NCI-H1694 treated with DMSO at 0.1 percent for 48 hours (cell line): ENCODE measurements at places on chromosomes 7 and 10.

GRCh38 chr10:109895095-109895818, 28.1 kb downstream of the XPNPEP1 start:
- DNase-seq = no peak

DNA sequence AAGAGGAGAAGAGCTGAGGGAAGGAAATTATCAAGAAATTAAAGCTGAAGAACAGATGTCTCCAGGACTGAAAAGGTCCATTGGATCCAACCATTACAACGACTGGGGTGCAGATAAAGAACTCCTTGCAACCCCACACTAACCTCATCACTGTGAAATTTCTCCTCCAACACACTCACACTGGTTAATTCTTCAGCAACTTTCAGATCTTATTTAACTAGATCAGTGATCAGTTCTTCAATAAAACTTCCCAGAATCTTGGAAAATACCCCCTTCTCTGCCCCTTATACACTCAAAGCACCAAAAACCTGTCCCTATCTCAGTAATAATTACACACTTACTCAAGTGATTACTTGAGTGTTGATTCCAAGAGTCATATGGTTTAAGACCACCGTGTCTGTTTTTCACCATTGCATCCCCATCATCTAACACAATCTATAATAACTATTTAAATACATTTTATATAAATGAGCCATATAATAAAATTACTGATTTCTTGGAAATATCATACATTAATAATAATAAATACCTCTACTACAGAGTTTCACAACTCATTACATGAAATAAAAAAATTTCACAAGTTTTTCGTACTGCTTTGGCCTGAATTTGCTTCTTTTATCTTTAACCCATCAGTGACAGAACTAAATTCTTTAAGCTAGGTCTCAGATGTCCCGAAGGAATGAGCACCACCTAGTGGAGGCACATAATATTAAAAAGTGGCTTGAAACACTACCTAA, 123.7 kb downstream of the MPP7 start:
- peak; percentile 45 for DNase-seq

DNA sequence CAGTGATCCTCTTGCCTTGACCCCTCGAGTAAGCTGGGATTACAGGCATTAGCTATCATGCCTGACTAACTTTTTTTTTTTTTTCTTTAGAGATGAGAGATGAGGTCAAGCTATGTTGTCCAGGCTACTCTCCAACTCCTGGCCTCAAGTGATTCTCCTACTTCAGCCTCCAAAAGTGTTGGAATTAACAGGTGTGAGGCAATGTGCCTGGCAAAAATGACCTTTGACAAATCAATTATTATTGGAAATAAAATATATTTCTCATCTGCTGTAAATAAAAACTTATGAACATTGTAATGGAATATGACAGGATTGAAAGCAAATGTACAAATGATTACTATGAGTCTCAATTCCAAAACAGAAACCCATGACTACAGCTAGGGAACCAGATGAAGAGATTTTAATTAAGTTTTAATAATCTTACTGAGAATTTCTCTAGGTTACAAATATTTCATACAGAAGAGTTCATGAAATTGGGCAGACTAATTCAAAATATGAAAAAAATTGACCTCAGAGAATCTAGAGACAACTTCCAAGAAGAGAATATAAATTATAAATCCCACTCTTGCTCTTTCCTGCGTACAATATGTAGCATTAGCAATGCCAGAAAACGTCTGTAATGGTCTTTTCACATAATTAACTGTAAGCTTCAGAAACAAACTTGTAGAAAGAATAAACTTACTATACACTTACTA, 414.7 kb downstream of the DGKB start:
- no peak for DNase-seq

DNA sequence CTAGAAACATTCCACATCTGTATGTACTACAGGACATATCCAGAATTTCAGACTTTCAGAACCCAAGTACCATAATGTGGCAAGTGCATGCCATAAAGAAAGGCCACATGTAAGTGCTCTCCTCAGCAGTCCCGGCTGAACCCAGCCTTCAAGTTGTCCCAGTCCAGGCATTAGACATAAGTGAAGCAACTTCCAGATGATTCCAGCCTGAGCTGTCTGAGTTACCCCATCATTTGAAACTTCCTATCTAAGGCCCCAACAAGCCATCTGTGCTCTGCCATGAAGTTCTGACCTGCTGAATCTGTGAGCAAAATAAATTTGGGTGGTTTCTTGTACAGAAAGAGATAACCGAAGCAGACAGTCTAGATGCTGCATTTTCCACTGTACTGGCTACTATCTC, 218.8 kb downstream of the IPMK start:
- DNase-seq = no peak

GRCh38 chr10:122571892-122572291, 11.3 kb downstream of the DMBT1 start:
- no peak for DNase-seq

DNA sequence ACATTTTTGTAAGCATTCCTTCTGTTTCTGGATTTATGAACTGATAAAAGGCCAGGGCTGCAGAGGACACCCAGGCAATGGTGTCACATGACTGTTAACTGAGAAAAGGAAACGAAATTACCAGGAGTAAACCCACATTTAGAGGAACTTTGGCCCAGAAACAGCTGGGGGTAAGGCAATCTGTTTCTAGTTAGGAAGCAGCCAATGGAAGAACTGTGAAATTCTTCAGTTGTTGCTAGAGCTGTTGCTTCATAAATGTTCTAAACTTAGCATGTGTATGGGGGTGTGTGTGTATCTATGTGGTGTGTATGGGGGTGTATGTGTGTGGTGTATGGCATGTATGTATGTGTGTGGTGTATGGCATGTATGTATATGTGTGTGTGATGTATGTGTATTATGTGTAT, 11.8 kb upstream of the PDCD4 start:
- DNase-seq = no peak

DNA sequence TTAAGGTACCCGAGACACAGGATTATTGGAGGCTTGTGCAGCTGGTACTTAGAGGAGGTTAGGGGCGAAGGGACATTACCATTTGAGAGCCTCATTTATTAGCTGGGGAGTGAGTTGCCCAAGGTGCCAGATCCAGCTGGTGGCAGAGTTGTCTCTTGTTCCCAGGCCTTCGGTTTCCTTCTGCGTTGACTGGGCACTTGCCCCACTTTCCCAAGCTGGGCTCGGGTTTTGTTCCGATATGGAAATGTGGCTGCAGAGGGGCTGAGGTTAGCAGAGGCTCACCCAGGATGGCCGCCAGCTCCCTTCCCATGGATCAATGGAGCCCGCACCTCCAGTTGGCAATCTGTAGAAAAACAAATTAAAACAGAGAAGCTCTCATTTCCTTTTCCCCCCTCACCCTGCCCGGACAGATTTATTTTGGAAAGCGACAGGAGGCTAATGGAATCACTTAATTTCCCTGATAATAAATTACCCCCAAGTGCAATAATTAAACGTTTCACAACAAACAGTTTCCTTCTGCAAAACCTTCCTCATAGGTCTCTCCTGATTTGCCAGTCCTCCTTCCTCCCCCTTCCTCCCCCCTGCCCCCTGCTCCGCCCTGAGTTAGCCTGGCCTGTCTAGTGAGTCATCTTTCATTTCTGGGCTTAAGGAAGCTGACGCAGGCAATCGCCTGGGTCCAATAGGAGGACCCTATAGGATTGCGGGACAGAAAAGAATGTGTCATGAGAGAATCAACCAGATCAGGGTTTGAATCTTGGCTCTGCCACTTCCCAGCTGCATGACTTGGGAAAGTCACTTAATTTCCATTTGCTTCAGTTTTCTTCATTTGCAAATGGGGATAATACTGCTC, 51.7 kb downstream of the ADRA2A start:
- no peak for DNase-seq

- no peak for DNase-seq
Observed at GRCh38 chr10:86301971-86302370, 64.6 kb downstream of the GRID1 start.

GRCh38 chr10:21919117-21919516, 84.4 kb downstream of the DNAJC1 start:
- no peak for DNase-seq

DNA sequence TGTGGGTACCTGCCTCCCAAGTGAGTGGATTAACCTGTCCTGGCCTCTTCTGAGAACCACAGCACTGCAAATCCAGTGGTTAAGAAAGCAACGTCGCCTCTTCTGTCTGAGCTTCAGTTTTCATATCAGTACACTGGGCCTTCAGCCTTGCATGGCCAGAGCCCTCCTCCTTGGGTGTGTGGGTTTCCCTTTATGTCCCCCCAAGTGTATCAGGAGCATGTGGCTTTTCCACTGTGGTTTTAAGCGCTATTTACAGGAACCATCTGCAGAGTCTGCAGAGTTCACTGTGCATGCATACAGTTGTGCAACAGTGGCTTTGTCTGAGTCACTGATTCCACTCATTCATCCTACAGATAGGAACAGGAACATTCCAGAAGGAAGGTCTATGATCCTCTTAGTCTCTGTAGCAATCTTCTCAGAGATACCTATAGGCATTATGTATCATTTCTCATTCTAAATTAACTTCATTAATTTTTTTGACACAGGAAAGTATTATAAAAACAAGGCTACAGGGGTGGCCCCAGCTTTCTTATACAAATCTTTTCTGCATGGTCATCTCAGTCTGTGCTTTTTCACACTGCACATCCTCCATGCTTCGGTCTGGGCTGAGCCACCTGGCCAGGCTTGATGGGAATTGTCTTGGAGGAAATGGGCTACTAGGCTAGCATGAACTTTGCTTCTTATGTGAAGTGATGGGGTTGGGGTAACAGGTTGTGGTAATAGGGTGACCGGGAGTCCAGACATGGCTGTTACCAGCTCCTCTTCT, 17.1 kb downstream of the MBL2 start:
- DNase-seq = no peak

DNA sequence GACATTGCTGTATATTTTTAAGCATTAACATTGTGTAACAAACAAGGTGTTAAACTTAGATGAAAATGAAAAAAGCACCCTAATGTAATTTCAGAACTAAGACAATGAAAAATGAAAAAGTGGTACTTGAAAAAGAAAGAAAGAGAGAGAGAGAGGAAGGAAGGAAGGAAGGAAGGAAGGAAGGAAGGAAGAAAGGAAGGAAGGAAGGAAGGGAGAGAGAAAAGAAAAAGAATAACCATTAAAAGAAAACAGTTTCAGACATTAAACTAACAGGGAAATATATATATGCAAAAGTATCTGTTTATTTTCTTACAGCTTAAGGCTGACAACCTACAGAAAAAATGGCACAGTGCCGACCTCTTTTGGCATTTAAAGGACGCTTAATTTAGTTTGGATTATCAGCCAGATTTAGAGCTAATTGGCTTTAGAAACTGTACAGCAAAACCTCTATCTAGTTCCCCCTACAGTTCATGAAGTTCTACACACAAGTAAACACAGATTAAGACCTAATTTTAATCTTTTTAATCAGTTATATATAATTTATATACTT, 13.8 kb downstream of the MTERF1 start:
- no peak for DNase-seq

- no peak for DNase-seq
Observed at GRCh38 chr7:139340808-139341057, 404 bp upstream of the FMC1 start.

DNA sequence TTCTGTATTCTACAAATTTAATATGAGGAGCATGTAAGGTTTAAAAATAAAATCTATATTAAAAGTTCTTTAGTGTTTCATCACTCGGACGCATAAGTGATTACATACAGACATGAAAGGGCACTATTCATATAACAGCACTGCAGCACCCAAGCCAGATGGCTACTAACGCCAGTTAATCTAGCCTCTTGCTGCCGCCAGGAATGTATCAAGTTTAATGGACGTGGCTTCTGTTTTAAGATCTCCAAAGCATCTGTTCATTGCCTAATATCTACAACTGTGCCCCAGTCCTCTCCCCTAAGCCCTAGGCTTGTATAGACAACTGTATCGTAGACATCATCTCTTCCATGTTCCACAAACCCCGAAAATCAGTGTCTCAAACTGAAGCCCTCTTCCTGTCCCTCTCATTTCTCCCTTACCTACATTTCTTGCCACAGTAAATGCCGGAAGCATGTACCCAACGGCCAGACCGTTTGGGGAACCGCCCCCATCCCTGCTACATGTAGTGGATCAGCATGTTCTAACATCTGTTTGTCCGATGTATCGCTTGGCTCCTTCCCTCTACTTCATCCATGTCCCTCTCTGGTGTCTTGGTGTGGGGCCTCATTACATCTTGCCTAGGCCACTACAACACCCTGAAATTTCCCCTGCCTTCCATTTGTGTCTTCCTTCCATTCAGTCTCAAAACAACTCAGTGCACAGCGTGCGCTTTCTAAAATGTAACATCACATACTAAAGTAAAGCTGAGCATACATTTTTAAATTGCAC, 147.5 kb upstream of the RSU1 start:
- DNase-seq = no peak

GRCh38 chr10:44116474-44116873, 268.4 kb downstream of the CXCL12 start:
- DNase-seq = no peak

GRCh38 chr7:117212969-117213877, 109.6 kb downstream of the WNT2 start:
- peak; percentile 75 for DNase-seq

GRCh38 chr7:157785486-157786186, 448.8 kb downstream of the DNAJB6 start:
- no peak for DNase-seq

GRCh38 chr7:21371360-21371759, 56.5 kb upstream of the SP4 start:
- no peak for DNase-seq

DNA sequence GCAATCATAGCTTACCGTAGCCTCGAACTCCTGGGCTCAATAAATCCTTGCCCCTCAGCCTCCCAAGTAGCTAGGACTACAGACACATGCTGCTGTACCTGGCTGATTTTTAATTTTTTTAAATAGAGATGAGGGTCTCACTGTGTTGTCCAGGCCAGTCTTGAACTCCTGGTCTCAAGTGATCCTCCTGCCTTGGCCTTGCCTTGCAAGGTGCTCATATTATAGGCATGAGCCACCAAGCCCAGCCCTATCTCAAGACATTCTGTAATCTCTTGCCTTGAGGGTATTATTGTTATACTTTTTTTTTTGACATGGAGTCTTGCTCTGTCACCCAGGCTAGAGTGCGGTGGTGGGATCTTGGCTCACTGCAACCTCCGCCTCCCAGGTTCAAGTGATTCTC, 86.6 kb downstream of the PHTF2 start:
- DNase-seq = no peak

DNA sequence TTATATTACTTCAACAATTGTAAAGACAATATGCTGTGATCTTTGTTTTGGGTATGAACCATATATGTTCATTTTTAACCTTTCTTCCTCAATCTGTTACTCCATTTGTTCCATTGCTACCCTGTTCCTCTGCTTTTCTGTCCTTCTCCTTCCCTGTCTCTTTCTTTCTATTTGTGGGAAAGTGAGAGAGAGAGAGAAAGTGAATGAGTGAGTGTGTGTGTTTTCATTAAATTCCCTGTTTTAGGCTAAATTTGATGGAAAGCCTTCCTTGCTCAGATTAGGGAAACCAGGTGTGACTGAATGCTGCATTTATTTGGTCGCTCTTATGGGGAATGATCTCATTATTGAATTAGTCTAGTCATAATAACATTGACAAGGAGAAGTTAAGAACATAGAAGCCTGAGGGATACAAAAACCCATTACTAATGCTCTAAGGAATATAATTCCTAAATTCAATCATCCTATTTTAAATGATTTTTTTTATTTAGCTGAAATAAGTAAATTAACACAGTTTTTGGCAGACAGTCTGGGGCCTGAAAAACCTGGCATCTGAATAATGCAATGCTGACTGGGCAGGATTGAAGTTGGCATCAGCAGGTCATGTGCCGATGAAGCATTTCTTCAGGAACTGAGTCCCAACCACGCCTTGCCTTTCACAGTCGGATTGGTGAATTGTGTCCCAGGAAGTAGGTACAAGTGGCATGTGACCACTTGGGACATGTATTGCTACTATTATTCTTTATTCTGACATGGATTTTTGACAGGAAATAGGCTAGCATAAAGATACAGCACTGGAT, 117.6 kb upstream of the LRGUK start:
- DNase-seq = no peak
